Activated T-helper 2 cell treated with anti-CD3 and anti-CD28 coated beads, Interferon-gamma antibody, Interleukin-2, Interleukin-4, amounts not matched to agents 10 μg/mL and 5 μg/mL and 100 μg/mL, durations not matched to agents 14 hours and 24 hours and 36 hours (primary cell): ENCODE measurements at places on chromosomes 11 and 22.

DNA sequence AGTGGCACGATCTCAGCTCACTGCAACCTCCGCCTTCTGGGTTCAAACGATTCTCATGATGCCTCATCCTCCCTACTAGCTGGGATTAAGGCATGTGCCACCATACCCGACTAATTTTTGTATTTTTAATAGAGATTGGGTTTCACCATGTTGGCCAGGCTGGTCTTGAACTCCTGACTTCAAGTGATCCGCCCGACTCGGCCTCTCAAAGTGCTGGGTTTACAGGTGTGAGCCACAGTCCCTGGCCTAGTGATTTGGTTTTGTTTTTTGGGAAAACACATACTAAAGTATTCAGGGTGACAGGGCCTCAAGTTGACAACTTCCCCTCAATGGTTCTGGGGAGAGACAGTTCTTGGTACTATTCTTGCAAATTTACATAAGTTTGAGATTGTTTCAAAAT, 22.1 kb downstream of the TNRC6B start:
- H3K36me3 ChIP-seq, result peaks cover 15% of the 10 kb centered on the region
- DNase-seq, result no peak
- no peak overlapping the region for H3K27ac ChIP-seq
- H3K4me3 ChIP-seq, result no peak overlapping the region
- H3K4me1 ChIP-seq, result peaks cover 53% of the 10 kb centered on the region

GRCh38 chr22:27133019-27133431, 475.6 kb downstream of the MIAT start:
- H3K27ac ChIP-seq, result no peak overlapping the region
- DNase-seq, result no peak
- no peak overlapping the region for H3K4me3 ChIP-seq
- H3K27me3 ChIP-seq, result no peaks in the 10 kb centered on the region
- H3K36me3 ChIP-seq, result no peaks in the 10 kb centered on the region
- H3K4me1 ChIP-seq, result no peaks in the 10 kb centered on the region

DNA sequence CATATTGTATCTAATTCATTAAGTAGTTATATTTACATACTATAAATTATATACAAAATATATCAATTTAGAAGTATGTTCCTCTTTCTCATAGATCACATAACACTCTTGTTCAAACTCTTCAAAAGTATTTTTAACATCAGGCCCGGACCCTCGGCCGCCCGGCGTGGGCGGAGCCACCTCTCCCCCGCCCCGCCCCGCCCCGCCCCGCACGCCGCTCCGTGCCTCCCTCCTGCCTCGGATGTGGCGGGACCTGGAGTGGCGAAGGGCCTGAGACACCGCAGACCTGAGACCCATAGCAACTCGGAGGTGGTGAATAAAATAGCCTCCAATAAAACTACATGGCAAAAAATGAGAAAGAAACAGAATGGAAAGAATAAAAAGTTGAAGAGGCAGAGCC, 105.9 kb upstream of the BDNF start:
- H3K27ac ChIP-seq, result no peak overlapping the region
- H3K4me3 ChIP-seq, result no peak overlapping the region
- no peak for DNase-seq
- H3K4me1 ChIP-seq, result no peaks in the 10 kb centered on the region

DNA sequence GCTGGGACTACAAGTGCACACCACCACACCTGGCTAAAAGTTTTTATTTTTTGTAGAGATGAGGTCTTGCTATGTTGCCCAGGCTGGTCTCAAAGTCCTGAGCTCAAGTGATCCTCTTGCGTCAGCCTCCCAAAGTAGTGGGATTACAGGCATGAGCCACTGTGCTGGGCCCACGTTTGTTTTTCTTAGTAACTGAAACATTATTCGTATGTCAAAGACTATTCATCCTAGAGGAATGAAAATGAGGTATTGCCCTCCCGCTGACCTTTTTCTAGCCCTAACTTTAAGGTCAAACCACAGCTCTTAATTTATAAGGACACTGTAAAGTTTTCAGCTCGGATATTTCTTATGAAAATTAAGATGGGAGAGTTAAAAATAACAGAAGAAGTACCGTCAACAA, 33.2 kb upstream of the PAX6 start:
- H3K27ac ChIP-seq, result no peak overlapping the region
- no peaks in the 10 kb centered on the region for H3K36me3 ChIP-seq
- DNase-seq, result no peak

DNA sequence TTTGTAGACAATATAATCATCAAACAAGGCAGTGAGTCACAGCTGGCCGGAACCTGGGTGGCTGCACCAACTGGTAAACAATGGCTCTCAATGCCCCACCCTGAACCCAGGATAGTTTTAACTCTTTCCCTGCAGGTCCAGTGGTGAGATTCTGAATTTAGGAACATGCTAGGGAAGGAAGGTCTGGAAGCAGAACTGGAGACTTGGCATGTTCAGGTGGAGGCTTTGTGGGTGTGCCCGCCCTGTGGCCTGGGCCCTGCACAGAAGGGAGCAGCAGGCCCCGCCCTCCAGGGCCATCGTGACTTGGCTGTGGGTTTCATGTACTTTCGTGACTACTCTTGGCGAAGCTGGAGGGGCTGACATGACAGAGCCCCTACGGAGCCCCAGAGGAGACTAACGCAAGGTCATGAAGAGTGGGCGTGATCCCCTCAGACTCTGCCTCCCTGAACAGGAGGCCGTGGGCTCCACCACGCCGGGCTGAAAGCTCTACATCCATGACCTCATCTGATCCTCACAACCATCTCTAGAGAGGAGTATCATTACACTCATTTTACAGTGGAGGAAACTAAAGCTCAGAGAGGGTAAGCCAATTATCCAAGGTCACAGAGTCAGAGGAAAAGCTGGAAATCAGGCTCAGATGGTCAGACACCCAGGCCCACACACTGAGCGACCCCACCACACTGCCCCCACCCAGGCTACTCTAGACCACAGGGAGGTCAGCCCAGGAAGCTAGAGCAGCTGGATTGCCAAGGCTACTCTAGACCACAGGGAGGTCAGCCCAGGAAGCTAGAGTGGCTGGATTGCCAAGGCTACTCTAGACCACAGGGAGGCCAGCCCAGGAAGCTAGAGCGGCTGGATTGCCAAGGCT, 27.3 kb downstream of the MAFF start:
- H3K4me1 ChIP-seq, result no peaks in the 10 kb centered on the region
- DNase-seq, result no peak
- no peak overlapping the region for H3K4me3 ChIP-seq
- H3K27ac ChIP-seq, result no peak overlapping the region
- H3K36me3 ChIP-seq, result peaks cover 11% of the 10 kb centered on the region

GRCh38 chr11:111715142-111715816, 50.9 kb downstream of the PPP2R1B start:
- H3K36me3 ChIP-seq, result peaks cover 30% of the 10 kb centered on the region
- H3K27me3 ChIP-seq, result no peaks in the 10 kb centered on the region
- DNase-seq, result no peak
- H3K4me1 ChIP-seq, result peaks cover 1% of the 10 kb centered on the region

DNA sequence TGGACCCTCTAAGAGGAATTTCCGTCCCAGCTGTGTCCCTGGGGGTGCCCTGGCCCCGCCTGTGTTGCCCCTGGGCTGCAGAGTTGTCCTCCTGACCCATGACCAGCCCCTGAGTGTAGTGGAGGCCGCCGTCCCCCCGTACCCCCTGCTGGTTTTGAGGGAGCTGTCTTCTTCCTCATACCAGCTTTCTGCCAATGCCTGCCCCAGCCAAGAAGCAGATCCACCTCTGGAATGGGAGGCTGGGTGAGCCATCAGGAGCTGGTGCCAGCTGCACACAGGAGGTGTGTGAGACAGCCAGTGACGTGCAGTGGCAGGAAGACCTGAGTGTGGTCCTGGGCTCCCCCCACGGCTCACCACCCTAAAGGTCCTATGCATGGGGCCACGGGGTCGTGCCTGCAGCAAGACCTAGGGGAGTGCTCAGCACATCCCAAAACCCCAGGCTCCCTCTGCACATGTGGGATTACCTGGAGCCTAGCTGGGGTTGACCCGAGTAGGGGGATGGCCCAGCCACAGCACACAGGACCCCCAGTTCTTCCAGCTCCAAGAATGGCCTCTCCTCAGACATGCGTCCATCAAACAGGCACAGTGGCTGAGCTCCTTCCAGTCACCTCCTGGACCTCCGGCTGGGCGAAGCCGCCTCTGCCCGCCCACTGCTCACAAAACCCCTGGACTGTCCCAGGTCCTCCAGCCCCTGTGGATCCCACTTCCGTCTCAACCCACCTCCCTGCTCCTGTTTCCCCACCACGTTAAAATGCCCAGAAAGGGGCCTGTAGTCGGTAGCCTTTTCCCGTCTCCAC, 647.6 kb downstream of the BRD1 start:
- H3K27me3 ChIP-seq, result no peaks in the 10 kb centered on the region
- H3K36me3 ChIP-seq, result no peaks in the 10 kb centered on the region
- H3K27ac ChIP-seq, result no peak overlapping the region
- no peak overlapping the region for H3K4me3 ChIP-seq

- H3K36me3 ChIP-seq, result no peaks in the 10 kb centered on the region
- peaks cover 3% of the 10 kb centered on the region for H3K27me3 ChIP-seq
- H3K27ac ChIP-seq, result no peak overlapping the region
- no peak for DNase-seq
- peaks cover 14% of the 10 kb centered on the region for H3K4me1 ChIP-seq
Observed at GRCh38 chr11:69686856-69687255, 11.7 kb upstream of the LTO1 start.

- H3K27me3 ChIP-seq, result no peaks in the 10 kb centered on the region
- H3K36me3 ChIP-seq, result peaks cover 5% of the 10 kb centered on the region
- peaks cover 25% of the 10 kb centered on the region for H3K4me1 ChIP-seq
- H3K4me3 ChIP-seq, result no peak overlapping the region
Observed at GRCh38 chr11:129443276-129443675, 67.6 kb downstream of the BARX2 start.

GRCh38 chr11:16727806-16728205, 10.6 kb upstream of the C11orf58 start:
- peaks cover 46% of the 10 kb centered on the region for H3K27me3 ChIP-seq
- no peak overlapping the region for H3K27ac ChIP-seq
- no peaks in the 10 kb centered on the region for H3K36me3 ChIP-seq
- DNase-seq, result no peak
- no peaks in the 10 kb centered on the region for H3K4me1 ChIP-seq
- H3K4me3 ChIP-seq, result no peak overlapping the region

GRCh38 chr11:17558916-17559315, 11.9 kb downstream of the OTOG start:
- no peak overlapping the region for H3K27ac ChIP-seq
- H3K27me3 ChIP-seq, result peaks cover 7% of the 10 kb centered on the region
- H3K4me1 ChIP-seq, result no peaks in the 10 kb centered on the region
- DNase-seq, result no peak

GRCh38 chr11:16606784-16607674, 131.4 kb upstream of the C11orf58 start:
- H3K27me3 ChIP-seq, result peaks cover 43% of the 10 kb centered on the region
- DNase-seq, result no peak
- peaks cover 4% of the 10 kb centered on the region for H3K36me3 ChIP-seq
- H3K4me1 ChIP-seq, result peaks cover 15% of the 10 kb centered on the region
- H3K4me3 ChIP-seq, result peak overlapping the region; percentile 74

DNA sequence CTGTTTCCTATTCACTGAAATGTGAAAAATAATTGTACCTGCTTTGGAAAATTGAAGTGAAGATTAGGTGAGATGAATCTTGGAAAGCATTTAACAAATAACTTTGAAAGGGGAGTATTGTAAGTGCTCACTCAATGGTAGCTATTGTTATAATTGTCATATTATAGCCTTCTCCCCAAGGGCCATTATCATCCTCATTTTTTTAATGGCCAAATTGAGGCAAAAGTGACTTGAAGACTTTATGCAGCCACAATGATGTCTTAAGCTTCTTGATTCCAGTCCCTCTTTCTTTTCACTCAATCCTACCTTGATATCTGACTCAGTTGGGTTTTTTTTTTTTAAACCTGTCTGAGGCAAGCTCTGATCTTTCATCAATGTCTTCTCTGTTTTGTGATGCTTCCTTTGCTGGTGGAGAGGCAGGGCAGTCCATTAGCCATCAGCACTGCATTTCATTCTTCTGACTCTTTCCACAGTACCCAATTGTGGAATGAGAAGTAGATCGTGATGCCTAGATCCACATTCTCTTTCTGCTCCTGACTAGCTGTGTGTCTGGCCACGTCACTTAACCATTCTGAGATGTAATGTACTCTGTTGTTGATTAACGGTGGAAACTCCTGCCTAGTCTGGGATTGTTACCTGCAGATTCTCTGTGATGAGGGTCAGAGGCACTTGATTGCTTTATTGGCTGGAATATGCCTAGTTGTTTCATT, 101.4 kb downstream of the DBX1 start:
- no peaks in the 10 kb centered on the region for H3K4me1 ChIP-seq
- no peak overlapping the region for H3K4me3 ChIP-seq
- no peaks in the 10 kb centered on the region for H3K36me3 ChIP-seq
- no peak for DNase-seq

DNA sequence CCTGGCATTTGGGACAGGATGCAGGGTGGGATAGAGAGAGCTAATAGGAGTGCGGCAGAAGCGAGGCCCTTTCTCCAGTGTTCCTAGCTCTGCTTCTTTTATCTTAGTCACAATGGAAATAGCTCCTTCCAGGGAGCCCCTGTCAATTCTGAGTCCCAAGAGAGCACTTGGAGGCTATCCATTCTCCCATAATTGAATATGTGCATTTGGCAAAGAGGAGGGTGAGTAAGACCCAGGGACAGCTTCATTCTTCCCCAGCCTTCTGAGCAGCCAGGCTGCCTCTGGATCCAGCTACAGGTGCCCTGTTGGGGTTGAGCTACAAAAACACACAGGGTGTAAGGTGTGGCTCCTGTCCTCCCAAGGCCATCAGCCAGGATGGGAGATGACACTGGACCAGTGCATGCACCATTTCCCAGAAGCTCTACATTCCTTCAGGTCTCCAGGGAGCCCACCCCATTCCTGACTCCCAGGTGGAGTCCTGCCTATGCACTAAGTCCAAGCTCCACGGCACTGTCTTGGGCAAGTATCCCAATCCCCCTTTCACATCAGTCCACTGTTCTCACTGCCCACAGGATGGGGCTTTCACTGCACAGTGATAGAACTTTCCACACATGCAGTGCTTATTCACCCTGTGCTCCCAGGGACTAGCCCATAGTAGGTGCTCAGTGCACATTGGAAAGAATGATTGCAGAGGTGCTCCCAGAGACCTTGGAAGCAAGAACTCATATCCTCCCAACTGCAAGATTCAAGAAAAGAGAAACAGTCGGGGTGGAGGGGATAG, 6.2 kb downstream of the MS4A10 start:
- no peak overlapping the region for H3K27ac ChIP-seq
- DNase-seq, result no peak
- no peaks in the 10 kb centered on the region for H3K36me3 ChIP-seq
- no peak overlapping the region for H3K4me3 ChIP-seq
- H3K27me3 ChIP-seq, result no peaks in the 10 kb centered on the region
